ENCODE measurements at places on chromosomes 4 and X.

- no peak for DNase-seq
These were observed 4.1 kb upstream of the HSD17B10 start for GRCh38 chrX:53438174-53438831.

- peak; percentile 88 for DNase-seq
These were observed 636 bp upstream of the AMOT start for GRCh38 chrX:112841114-112841819.

DNA sequence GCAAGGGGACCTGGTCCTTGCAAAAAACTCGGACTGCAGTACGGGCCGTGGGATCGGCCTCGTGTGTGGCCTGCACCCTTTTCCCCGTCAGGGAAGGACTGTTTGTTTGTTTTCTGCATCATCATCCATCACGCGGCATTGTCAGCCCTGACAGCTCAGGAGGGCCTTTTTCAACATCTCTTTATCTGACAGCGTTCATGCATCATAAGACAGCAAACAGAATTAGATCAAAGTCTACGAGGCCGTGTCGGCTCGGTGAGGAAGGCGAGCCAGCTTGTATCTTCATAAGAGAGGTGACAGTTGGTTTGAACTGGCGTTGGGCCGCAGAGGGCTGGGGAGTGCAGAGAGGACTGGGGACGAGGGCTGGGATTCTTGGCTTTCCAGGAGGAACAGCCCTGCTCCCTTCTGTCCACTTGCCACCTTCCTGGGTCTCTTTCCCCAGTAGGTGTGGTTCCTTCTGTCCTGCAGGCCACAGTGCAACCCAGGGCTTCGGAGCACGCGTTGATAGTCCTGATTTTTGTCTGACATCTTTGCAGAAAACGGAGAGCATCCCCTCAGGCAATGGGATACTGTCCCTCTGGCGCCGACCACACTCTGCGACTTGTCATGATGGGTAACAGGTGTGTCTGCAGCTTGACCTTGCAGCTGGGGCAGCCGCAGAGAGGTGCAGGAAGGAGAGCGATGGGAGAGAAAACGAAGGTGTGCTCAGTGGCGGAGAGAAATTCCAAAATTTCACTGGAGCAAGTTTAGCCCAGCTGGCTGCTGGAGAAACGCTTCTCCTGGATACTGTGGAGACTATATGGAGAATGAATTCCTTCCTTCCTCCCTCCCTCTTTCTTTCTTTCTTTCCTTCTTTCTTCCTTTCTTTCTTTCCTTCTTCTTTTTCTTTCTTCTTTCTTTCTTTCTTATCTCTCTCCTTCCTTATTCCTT lies 104.0 kb upstream of the SHOX start:
- DNase-seq = no peak

DNA sequence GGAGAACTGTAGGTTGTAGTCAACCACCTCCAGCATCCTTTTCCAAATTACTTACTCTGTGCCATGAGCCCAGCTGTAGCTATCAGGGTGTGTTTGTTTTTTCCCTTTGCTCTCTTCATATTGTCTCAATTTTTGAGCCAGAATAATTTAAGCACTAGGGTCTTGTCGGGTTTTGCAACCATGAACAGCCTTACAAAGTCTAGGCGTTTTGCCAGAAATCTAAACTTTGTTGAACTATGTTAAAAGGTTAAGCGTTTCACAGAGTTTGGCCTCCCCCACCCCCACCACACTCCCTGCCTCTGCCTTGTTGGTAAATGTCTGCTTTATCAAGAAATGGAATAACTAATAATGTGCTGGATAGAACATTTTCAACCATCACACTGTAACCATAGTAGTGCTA lies 190.6 kb upstream of the TTC29 start:
- no peak for DNase-seq

- DNase-seq = no peak
These were observed 320.5 kb upstream of the EMCN start for GRCh38 chr4:100838286-100838685.

GRCh38 chr4:24853142-24853541 lies 57.8 kb downstream of the SOD3 start:
- DNase-seq = no peak

GRCh38 chr4:85555206-85555605 lies 80.3 kb downstream of the ARHGAP24 start:
- no peak for DNase-seq

All from mucosa of descending colon (tissue), 3 donors.